ENCODE measurements at places on chromosomes 11 and 22.

- DNase-seq: peak; percentile 25
Measured at GRCh38 chr11:95068549-95068948, 1.8 kb downstream of the SRSF8 start.

- DNase-seq: no peak
Measured at GRCh38 chr11:106288822-106289387, 211.4 kb downstream of the AASDHPPT start.

DNA sequence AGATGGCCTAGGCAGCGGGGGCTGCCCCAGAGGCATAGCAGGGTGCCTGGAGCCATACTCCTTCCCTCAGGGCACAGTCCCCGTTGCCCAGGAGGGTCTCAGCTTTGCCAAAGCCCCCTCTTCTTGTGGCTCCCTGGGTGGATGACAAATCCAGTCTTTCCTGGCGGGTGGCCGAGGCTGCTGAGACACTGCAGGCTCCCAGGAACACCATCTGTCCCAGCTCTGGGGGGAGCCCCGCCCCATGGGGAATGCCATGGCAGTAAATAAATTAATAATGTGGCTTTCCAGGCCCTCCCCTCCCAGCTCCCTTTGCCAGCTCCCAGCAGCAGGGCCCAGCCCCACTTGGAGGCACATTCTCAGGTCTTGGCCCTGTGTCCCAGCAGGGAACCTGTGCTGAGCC lies 45.0 kb downstream of the PDE2A start:
- no peak for DNase-seq

- no peak for DNase-seq
Measured at GRCh38 chr11:48011102-48011797, 30.9 kb downstream of the PTPRJ start.

GRCh38 chr11:94791216-94791889 lies 23.2 kb downstream of the AMOTL1 start:
- DNase-seq: no peak

DNA sequence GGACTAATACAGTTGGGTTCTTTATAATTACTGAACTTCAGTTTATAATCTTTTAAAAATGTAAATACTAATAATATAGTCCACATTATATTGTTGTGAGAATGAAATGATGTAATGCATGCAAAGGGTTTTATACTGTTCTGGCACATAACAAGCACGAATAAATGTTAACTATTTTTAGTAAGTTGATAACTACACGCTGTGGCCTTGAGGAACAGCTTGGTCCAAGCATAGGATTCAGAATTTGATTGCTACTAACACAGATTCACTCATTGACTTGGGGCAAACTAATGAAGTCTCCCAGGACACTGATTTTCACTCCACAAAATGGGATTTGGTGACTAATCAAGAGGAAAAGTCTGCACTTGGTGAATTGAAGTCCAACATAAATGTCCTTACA lies 38.3 kb downstream of the KCNA4 start:
- no peak for DNase-seq

DNA sequence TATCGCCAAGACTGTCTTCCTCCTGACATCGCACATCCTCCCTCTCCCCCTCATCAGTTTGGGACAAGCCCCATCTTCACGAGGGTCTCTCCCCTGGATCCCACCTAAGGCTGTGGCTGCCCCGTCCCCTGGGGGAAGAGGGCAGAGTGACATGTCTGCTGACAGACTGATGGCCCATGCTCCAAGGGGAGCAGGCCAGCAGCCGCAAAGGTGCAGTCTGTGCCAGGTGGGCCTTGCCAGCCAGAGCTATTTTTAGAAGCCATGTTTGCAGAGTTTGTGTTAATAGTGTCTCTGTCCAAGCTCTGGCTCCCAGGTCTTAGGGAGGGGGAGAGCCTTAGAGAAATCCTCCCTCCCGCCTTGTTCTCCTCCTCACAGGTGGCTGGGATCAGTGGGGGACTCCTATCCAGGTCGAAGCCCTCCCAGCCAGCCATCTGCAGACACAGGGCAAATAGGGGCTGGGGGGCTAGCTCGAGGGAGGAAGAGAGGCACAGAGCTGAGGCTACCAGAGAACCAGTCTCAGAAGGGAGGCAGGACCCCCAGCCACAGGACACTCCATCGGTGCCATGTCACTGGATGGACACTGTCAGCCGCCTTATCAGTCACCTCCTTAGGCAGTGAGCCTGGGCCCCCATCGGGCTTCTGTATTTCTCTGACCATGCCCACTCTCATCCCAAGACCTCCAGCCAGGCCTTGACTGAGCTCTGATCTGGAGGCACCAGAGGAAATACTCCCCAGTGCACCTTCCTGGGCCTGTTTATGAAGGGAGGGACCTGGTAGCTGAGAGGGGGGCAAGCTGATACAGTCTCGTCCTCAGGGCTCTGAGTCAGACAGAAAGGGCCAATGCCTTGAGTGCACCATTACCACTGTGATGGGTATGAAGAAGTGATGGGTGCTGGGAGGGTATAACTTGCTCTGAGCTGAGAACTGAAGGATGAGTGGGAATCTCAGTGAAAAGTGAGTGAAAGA lies 49.3 kb downstream of the CHRDL2 start:
- no peak for DNase-seq

DNA sequence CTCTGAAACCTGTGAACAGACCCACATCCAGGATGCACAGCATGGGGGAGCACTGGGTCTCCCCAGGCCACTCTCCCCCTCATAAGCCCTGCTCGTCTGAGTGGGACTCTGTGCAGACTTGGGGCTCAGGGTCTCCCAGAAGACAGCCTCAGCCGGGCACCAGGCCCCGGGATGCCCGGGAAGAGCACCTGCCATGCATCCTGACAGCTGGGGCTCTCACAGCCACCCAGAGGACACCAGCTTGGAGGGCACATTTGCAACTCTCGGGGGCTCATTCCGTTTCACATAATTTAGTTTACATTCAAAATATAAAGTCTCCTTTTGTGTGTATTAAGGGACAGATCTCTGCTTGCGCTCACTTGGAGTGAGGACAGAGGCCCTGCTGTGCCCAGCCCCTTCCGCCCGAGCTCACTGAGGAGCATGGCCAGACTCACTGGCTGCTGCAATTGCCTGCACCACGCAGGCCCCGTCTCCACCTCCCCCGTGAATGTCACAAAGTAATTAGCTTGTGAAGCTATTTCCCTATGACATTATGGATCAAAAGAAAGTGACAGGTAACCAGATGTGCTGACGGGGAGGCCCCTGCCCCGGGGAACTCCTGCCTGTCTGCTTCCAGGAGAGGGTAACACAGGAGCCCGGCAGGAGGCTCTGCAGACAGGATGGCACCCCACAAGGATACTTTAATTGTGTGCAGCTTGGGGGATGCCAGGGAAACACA lies 275.6 kb downstream of the BRD1 start:
- DNase-seq: no peak

DNA sequence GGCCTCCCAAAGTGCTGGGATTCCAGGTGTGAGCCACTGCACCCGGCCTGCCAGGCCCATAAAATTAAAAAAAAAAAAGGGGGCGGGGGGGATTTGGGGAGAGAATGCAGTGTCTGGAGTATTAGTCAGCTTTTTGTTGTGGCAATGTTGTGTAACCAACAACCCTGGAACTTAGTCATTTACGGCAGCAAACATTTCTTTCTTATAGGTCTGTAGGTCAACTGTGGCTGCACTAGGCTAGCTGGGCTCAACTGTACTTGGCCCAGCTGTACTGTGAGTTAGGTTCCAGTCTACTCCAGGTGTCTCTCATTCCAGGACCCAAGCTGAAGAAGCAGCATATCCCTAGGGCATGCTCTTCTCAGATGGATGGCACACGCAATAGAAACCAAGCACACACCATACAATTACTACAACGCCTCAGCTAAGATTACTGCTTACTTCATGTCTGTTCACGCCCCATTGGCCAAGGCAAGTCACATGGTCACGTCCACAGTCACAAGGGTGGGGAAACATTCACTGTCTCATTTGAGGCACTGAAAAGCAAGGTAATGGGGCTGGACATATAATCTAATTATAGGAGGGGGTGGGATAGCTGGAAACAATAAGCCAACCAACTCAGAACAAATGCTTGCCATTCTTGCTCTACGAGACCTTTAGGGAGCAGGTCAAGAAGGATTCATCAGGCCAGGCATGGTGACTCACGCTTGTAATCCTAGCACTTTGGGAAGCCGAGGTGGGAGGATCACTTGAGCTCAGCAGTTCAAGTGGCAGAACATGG lies 10.4 kb upstream of the SPINDOC start:
- DNase-seq: no peak

DNA sequence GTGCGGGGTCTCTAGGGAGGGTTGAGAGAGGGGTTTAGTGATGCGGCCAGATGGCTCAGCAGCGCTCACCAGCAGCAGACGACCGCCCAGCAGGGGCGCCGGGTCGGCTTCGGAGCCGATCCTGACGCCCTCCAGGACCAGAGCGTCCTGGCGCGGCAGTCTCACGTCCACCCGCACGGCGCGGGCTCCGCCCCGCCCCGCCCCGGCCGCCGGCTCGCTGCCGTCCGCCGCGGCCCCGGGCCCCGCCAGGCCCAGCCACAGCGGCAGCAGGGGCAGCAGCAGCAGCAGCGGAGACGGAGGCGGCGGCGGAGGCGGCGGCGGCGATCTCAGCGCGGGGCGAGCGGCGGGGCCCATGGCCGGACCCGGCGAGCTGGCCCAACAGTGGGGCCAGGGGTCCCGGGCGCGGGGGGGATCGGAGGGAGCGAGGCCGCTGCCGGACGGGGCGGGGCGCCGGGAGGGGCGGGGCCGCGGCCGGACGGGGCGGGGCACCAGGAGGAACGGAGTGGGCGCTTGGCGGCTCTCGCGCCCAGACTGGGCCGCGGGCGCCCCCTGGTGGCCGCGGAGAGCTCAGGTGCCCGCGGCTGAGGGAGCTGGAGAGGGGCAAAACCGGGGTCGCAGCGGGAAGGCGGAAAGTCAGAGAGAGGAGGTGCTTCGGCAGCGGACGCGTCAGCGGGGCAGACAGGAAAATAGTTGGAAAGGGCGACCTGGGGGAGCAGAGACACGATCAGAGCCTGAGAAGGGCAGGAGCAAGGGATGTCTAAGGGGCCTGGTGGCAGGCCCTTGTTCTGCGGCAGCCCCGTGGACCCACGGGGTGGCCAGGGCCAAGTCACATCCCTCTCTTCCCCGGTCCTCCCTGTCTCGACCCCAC lies at the start of gene RNF215:
Gene RNF215 (minus strand): TSS at position 452 of the 868 bp plus-strand sequence. CDS start 98 bp downstream, at position 354.
- peak; percentile 44 for DNase-seq

DNA sequence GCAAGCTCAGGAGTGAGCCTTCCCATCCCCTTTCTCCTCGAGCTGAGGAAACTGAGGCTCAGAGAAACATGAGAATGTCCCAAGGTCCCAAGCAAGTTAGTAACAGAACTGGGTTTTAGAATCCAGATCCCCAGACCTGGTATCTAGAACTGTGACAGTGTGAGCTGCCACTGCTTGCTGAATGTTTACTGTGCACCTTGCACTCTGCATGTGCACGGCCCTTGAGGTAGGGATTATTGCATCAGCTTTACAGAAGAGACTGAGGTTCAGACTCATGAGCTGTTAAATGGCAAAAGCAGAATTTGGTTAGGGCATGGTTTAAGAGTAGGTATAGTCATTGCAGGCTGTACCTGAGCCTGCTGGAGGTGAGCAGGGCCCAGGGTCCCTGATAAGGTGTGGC lies 3.8 kb upstream of the MPPED1 start:
- no peak for DNase-seq

- no peak for DNase-seq
Measured at GRCh38 chr11:14932447-14932846, 39.7 kb downstream of the CALCA start.

DNA sequence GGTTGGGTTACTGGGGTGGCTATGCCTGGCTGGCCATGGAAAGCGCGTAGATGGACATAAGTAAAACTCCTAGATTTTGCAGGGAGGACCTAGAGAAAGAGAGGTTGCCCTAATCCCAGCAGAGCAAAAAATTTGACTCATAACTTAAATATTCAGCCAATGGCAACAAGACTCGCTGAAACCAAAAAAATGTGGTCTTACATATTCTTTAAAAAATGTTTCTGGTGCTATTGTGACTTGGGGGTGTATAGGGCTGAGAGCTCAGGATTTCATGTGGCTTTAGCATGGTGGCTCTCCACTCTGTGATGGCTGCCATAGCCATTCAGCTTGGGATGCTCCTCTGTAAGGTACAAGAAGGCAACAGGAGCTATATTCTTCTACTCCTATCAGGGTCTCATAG lies 27.2 kb upstream of the PDGFD start:
- no peak for DNase-seq

DNA sequence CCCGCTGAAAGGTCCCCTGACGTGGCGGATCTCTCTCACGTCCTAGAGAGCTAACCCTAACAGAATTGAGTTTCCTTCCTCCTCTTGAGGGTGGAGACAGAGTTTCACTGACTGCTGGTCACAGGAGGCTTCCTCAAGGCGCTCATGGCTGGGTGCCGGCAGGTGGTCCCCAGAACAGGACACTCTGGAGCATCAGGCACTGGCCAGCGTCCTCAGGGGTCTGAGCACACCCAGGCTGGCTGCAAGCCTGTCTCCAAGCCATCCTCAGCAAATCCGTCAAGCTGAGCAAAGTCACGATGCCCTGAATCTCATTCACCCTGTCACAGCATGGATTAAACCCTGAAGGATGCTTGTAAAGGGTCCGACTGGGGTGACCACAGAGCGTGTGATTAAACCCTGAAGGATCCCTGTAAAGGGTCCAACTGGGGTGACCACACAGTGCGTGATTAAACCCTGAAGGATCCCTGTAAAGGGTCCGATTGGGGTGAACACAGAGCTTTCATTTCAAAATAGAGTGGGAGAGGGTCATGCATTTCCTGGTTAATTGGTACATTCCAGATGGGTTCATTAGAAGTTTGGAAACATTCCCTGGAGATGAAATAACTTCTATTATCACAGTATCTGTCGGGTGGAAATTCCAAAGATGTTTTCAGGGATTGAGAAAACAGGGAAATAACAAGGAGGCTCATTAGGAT lies 473.0 kb downstream of the BRD1 start:
- DNase-seq: no peak

DNA sequence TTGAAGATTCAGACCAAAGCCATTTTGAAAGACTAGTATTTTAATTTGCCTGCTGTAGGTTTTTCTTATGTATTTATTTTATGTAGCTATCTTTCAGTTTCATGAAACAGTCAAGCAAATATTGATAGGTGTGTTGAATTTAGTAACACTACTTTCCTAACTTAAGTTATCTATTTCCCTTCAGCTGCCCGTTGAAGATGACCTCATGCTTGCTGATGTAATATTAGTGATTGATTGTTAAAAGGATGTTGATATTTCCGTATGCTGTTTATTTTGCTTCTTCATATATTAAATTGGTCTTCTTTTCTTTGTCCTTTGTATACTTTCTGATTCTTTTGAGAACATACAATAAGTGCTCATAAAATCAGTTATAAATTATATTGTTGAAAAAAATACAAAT lies 86.8 kb upstream of the CHORDC1 start:
- no peak for DNase-seq

GRCh38 chr11:74559934-74560309 lies 32.5 kb upstream of the POLD3 start:
- no peak for DNase-seq

- DNase-seq: no peak
Measured at GRCh38 chr22:26839216-26839615, 181.8 kb downstream of the MIAT start.

DNA sequence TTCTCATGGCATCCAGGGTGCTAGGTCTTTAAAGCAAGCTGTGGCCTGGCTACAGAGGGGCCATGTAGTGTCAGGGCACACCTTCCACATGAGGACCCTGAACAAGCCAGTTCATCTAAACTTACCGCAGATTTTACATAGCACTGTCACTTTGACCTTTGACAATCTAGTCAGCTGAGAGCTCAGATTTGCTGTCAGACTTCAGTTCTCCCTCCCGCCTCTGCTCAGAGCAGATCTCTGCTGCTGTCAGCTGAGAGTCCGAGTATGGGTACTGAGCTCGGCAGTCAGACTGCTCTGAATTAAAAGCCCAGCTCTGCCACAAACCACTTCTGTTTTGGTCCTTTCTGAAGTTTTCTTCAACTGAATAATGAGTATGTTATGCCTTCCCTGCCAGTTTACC lies 507.1 kb downstream of the SOX6 start:
- DNase-seq: no peak

All from activated naive CD8-positive, alpha-beta T cell treated with anti-CD3 and anti-CD28 coated beads, Interleukin-2, amount 50 U/mL, for 16 hours (primary cell).